ENCODE measurements at places on chromosomes 3 and 15.

DNA sequence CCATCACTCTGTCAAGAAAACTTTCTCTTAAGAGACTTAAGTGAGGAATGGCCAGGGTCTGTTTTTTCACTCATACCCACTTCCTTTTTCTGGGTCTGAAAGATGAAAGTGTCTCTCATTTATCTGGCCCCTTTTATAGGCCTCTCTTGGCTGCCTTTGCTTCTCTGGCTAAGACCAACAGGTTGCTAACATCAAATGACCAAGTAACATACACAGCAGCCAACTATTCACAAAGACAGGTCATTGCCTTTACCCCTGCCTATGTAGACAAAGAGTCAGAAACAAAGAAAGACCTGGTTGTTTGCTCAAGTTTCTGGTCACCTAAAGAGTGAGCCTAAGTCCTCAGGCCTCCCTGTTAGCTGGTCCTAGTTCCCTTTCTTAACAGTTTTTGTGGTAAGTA is 24.0 kb upstream of the CSTA start:
- DNase-seq, result no peak

GRCh38 chr15:88419830-88420229 is 47.4 kb downstream of the MRPL46 start:
- DNase-seq, result no peak

DNA sequence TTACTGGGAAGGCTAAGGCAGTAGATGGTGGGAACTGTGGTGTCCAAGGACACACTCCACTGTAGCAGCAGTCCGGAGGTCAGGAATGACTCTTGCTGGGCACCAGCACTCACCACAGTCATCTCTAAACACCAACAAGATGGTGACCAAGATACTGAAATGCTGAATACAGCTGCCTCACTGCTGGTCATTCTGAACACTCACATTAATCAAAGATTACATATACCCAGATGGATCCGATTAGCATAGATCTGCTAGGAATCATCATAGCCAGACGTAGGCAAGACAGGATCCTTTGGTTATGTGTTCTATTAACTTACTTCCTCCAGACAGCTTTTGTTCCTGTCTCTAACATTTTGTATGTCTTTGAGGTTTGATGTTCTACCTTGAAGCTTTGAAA is 134.9 kb upstream of the BFSP2 start:
- DNase-seq, result no peak

DNA sequence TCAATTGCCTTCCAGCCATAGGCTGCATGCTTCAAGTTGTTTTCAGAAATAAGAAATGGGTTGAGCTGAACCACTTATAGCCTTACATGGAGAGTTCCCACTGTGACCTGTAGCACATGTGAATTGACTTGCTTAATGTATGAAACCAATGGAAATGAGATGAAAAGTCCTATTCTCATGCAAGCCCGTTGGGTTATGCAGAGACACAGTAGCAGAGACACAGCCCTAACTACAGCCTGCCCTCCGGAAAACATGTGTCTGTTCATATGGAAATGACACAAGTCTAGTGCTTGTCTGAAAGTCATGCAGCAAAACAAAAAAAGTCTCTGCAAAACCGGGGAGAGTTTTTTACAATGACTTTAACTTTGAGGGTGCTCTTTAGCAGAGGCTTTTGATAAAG is 14.5 kb downstream of the HIGD2B start:
- no peak for DNase-seq

DNA sequence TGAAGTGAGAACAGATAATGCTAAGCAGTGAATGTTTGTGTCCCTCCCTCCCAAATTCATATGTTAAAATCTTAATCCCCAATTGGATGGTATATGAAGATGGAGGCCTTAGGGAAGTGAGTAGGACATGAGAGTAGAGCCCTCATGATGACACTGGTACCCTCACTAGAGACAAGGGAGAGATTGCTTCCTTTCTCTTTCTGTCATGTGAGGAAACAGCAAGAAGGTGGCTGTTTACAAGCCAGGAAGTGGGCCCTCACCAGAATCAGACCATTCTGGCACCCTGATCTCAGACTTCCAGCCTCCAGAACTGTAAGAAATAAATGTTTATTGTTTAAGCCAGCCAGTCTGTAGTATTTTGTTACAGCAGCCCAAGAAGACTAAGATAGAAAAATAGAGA is 209.5 kb downstream of the SATB1 start:
- DNase-seq, result no peak

DNA sequence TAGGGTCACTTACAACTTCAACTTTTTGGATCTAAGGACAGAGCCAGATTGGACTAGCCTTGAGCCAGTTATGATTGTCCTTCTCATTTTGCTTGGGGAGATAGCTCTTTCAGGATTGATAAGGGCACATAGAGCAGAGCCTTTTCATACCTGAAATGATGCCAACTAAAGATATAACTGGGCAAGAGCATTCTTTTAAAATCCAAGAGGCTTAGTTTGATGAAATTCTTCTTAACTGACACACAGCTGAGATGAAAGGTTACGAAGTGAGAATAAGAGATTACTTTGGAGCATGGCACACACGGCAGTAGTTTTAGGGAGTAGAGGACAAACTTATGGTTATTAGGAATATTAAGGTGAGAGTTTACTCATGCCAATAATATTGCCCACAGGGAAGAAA is 12.7 kb downstream of the CD200 start:
- no peak for DNase-seq

- peak; percentile 4 for DNase-seq
These were observed 10.7 kb upstream of the SLC15A2 start for GRCh38 chr3:121883507-121883906.

GRCh38 chr3:57011022-57011421 is 49.4 kb upstream of the SPATA12 start:
- DNase-seq, result no peak

GRCh38 chr3:170429050-170429449 is 10.4 kb downstream of the CLDN11 start:
- DNase-seq, result peak; percentile 6

DNA sequence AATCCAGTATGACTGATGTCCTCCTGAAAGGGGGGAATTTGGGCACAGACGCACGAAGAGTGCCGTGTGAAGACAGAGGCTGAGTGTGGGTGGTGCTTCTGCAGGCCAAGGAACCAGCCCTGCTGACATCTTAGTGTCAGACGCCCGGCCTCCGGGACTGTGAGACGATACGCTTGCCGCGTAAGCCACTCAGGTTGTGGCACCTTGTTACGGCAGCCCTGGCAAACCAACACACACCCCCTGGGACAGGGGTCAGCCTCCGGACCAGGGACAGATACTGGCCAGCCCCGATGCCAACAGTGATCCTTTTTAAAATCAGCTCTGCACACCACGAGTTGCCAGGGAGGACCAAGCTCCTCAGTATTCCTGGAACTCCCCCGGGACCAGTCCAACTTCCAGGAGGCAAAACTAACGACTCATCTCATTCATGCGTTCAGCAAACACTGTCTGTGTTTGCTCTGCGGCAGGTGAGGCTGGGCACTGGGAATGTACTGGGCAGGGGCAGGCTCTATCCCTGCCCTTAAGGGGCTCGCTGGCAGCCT is 21.2 kb upstream of the PIGZ start:
- DNase-seq, result no peak

DNA sequence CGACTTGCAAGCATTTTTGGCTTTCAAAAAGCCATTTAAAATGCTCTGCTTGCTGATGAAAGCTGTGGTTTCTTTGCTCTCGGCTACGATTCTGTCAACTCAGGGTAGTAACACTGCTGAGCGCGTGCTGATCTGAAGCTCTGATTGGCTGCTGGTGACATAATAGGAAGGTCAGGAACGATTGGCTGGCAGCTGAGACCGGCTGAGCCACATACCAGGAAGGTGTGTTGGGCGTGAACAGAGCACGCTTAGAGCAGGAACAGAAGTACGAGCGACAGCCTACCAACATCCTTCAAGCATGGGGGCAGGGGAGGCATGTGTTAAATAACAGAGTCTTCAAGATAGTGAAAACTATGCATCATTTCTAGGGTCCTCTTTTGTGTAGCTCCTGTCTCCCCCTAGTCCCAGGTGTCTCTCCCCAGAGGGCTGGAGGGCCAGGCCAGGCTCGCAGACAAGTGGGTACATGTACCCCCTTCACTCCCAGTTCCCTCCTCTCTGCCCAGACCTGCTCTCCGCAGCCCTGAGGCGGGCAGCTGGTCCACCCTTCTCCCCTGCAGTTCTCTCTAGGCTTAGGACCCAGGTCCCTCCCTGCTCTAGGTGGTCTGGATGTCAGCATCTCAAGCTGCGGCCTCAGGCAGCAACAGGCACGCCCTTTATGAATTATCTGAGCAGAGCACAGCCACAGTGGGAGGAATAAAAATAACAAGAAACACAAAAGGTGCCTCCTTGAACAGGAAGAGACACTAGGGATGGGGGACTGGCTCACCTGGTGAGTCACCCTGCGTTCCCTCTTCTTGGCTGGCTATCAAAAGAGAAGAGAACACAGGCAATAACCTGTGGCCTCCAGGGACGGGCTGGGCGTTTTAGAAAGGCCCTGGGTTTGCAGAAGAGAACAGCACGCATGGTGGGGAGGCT is 76.0 kb downstream of the TAMM41 start:
- peak; percentile 91 for DNase-seq

- DNase-seq, result no peak
These were observed 279.4 kb downstream of the ROBO1 start for GRCh38 chr3:79488407-79488806.

Measured in CD4-positive, alpha-beta T cell treated with Interleukin-21 for 1 hour (primary cell).